NCI-H187 (cell line): ENCODE measurements at places on chromosomes 1 and 21.
A peak's percentile ranks its signal among the peaks of the same experiment; 100 is the strongest.

GRCh38 chr1:246162560-246162959 lies 344.5 kb downstream of the SMYD3 start:
- DNase-seq: no peak

GRCh38 chr1:177984761-177985160 lies 14.9 kb upstream of the SEC16B start:
- DNase-seq: no peak

GRCh38 chr1:22611530-22611947 lies 24.9 kb upstream of the C1QA start:
- DNase-seq: no peak

DNA sequence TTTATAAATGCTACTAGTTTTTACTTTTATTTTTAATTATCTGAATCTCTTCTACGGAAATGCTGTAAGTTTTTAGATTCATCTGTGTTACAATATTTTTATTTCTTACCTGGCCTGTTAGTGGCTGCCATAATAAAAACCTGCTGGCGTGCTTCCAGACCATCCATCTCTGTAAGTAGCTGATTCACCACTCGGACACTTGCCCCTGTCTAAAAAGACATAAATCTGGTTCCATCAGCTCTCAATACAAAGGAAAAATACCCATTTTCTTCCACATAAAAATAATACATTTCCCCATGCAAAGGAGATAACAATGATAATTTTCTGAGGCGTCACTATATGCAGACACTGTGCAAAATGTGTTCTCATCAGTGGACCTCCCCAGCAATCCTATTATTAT lies 62.0 kb downstream of the NVL start:
- DNase-seq: no peak

- DNase-seq: no peak
Observed at GRCh38 chr1:43963890-43964289, 5.9 kb upstream of the DPH2 start.

DNA sequence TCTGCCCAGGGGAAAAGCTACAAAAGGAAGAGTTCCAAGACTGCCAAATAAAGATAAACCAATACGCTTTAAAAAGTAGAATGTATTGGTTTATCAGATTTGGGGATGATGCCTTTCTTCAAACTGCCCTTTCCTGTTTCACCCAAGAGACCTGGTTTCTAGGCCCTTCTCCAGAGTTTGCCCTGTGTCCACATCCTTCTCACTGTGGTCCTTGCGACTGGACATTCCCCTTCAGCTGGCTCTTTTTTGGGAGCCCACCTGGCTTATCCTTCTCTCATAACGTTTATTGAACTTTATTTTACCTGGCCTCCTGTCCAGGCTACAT lies 490 bp upstream of the CZIB start:
- DNase-seq: no peak

DNA sequence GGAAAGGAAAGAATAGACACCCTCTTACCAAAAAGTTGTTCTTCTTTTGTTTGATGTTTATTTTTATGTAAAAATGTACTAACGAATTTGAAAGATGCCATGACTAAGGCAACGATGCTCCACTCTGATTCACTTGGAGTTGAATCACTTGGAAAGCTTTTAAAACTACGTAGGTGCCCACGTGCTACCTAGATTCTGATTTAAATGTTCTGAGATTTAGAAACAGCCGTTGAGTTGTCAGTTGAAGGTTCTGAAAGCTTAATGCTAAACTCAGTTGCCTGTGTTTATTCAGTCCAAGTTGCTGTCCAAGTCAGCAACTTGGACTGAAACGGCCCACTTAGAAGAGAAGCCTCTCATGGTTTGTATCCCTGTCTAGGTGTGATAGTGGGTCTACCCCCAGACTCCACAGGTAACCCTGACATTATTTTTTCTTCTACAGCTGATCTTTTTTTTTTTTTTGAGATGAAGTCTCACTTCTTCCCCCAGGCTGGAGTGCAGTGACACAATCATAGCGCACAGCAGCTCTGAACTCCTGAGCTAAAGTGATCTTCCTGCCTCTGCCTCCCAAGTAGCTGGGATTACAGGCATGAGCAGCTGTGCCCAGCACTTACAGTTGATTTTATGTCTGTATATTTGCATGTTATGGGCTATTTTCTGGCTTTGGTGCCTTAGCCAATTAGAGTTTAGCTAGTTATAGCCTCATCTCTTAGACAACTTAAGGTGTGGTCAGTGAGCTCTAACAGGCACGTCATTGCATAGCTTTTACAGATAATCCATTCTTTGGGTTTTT lies 1.4 kb upstream of the VAMP4 start:
- no peak for DNase-seq

DNA sequence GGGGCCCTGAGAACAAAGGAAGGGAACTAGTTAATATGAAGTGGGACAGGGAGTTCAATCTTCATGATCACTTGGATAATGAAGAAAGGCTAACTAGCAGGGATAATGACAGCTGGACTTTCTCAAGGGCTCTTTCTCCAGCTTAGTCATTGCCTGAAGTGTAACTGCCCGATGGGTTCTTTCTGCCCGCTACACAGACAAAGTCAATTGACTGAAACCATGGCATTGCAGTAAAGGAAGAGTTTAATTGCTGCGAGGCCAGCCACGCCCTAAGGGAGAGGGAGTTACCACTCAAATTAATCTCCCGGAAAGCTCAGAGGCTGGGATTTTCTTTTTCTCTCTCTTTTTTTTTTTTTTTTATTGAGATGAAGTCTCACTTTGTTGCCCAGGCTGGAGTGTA lies 16.6 kb upstream of the SLC2A5 start:
- DNase-seq: peak; percentile 48

DNA sequence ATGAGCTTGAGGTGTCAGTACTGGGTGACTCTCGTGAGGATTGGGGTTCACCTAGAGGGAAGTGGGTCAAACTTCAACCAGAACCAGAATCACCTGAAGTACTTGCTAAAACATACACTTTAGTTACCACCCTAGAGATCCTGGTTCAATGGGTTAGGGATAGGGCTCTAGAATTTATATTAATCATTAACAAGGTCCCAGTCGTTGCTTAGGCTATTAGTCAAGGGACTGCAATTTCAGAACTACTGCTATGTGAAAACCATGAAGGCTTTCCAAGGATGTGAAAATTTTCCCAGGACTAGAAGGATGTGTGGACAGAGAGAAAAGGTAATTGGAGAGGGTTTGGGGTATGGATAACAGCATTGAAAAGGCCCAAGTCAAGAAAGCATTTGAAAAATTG lies 162.6 kb downstream of the GRIK1 start:
- no peak for DNase-seq

- no peak for DNase-seq
Observed at GRCh38 chr21:42731264-42732032, 78.0 kb downstream of the PDE9A start.

- DNase-seq: no peak
Observed at GRCh38 chr1:115251856-115252255, 86.2 kb downstream of the NGF start.

- no peak for DNase-seq
Observed at GRCh38 chr1:66217561-66217960, 316.4 kb upstream of the SGIP1 start.

DNA sequence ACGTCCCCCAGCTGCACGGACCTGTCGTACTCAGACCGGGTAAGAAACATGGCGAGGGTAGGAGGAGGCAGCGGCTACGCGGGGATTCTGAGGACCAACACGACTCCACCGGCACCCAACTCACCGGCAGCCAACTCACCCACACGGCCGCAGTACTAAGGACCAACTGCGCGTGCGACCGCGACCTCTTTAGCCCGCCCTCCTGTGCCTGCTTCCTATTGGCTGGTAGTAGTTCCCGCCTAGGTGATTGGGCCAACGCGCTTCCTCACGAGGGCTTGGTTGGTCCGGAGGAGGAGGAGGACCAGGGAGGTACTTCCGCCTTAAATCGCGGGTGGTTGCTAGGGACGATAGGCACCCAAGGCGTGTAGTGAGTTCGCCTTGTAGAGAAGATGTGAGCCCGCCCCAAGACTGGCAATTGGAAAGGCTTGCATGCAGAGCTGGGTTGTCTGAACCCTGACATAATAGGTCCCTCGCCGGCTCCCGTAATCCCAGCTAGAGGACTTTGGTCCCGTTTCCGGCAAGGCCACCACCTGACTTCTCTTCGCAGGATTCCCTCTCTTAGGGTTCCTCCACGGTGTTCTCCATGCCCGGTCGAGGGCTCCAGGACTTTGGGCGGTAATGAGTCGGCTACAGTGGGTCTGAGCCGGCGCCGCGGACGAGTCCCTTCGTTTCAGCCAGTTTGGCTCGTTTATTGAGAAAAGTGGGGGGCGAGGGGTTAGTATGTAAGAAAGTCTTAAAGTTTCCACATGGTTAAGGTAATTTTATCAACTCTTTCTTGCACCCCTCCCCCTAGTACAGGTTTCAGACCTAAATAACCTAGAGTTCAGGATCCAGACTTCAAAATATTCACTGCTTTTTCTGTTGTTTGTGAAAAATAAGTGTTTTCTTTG lies at the start of gene PSMA5:
Gene PSMA5 (minus strand): TSS at position 168 of the 890 bp plus-strand sequence. CDS start 118 bp downstream, at position 50.
- DNase-seq: peak; percentile 93

- no peak for DNase-seq
Observed at GRCh38 chr1:16921391-16922185, at the start of gene CROCC. TSS of gene CROCC (plus strand) at chr1:16921931. CDS start at chr1:16922019, 88 bp downstream.

GRCh38 chr1:161238039-161238473 lies at the start of gene NR1I3:
TSS of gene NR1I3 (minus strand) at chr1:161238203. CDS start at chr1:161236565, 1,638 bp downstream.
- no peak for DNase-seq

DNA sequence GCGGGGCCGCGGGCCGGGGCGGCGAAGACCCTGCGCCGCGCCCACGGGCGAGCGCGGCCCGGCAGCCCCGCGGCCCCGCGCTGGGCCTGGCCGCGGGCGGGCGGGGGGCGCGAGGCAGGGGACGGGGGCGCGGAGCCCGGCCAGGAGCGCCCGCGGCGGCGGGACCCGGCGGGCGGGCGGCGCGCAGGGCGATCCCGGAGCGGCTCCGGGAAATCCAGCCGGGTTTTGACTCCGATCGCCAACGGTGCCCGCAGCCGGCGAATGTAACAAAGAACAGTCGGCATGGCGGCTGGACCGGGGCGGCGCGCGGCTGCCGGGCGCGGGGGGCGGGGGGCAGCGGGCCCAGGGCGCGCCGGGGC lies 334 bp downstream of the PRDM15 start:
- peak; percentile 73 for DNase-seq

- DNase-seq: no peak
Observed at GRCh38 chr21:41158026-41158425, 9.9 kb upstream of the BACE2 start.

DNA sequence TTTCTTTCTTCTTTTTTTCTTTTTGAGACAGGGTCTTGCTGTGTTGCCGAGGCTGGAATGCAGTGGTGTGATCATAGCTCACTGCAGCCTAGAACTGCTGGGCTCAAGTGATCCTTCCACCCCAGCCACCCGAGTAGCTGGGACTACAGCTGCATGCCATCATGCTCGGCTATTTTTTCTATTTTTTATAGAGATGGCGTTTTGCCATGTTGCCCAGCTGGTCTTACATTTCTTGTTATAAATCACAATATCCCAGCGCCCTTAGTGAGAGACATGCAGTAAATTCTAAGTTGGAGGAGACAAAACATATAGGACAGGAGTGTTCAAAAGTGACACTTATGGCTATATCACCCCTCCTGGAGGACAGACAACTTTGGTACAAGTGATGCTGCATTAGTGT lies 31.3 kb upstream of the ACTN2 start:
- DNase-seq: no peak

GRCh38 chr1:145891143-145891542 lies 5.5 kb upstream of the ANKRD35 start:
- DNase-seq: no peak

DNA sequence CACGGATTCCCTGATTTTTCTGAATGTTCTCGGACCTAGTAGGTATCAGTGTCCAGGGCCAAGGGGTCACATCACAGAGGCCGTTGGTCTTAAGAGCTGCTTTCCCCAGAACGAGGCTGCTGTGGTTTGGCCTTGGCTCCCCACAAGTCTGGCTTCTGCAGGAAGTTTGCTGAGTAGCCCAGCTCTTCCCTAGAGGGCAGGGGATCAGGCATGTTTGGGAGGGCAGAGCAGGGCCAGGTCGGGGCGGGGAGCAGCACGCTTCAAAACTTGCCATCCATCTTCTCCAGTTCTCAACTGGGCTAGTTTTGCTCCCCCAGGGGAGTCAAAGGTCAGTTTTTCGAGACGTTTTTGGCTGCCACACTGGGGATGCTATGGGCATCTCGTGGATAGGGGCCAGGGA lies 37.0 kb downstream of the MAN1C1 start:
- no peak for DNase-seq

- no peak for DNase-seq
Observed at GRCh38 chr1:240739139-240739538, 127.2 kb upstream of the GREM2 start.

DNA sequence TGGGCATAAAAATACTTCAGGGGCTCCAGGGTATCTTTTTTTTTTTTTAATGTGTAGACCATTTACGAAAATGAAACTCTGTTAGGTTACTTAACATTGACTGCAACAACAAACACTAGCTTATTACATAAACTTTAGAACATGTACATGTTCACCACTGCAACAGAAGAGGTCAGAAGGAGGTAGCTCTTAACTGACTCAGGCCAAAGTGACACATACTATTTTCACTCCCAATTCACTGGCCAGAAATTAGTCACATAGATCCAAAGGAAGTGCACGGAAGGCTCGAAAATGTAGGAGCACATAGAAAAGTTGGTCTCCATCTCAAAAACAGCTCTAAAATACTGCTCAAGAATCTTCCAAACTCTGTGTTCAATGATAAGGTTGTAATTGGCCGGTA lies 107.2 kb downstream of the AKT3 start:
- no peak for DNase-seq

DNA sequence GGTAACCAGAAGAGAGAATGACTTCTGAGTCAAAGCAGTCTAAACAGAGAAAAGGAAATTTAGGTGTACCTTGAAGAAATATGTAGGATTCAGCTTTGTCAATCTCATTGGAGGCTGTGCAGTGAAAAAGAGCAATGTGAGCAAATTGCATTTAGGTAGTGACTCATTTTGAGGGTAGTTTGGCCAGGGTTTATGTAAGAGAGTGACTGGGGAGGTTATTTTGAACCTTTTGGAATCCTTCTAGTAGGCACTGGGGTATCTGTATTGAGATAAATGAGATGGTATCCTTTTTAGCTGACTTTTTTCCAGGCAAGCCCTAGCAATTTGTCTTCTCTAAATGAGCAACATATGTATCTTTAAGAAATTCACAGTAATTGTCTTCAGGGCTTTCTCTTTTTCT lies 95.9 kb downstream of the DISP1 start:
- DNase-seq: no peak

GRCh38 chr1:33299461-33300155 lies 21.3 kb downstream of the A3GALT2 start:
- no peak for DNase-seq

DNA sequence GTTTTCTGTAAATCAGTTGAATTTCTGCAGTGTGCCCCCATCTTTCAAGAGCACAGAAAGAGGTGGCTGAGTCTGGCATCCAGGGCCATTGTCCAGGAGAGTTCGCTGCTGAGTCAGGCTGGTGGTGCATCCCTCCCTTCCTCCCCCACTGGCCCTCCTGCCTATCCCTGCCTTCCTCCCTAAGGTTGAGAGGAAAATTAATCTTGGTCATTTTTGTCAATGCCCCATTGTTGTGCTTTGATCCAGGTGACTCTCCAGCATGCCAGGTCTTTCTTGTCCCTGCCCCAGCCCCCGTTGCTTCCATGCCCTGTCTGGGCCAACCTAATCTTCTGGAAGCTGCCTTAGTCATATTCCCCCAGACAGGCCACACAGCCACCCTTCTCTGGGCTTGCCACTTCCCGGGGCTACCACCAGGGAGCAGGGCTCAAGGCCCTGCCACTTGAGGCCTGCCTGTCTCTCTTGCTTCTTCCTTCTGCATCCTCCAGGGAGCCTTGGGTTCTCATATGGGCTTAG lies 26.6 kb downstream of the PROK1 start:
- no peak for DNase-seq

GRCh38 chr1:211378844-211379243 lies 52.2 kb downstream of the TRAF5 start:
- DNase-seq: no peak
